ENCODE measurements at places on chromosomes 2 and 18.

DNA sequence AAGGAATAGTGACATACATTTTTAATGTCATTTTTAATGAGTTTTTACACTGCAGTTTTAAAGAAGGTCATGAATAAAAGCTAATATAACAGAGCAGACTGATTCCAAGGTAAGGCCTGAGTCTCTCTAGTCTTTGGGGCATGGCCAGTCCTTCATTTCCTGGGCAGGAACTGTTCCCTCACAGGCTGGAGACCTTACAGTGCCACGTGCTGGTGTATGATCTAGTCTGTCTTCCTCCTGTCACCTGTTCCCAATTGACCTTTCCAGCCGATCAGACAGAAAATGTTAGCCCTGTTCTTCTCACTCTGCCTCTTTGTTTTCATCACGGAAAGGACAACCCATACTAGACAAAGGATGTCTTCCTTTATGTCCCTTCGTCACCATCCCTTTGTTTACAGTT, 33.6 kb downstream of the ZCCHC2 start:
- DNase-seq = no peak

DNA sequence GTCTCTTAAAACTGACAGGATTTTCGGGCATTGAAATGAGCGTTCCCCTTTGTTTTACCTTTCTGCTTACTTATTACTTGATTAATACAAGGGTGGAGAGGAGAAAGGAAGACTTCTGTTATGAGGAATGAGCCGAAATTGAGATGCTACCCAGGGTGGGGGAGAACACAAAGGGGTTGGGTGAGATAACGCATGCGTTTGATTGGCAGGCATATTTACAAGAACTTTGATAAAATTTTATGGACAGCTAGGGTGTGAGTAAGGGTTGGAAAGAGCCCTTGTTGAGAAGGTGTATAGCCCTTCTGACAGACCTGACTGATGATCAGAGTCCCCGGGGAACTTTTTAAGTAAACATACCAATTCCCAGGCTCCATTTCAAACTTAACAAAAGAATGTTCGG, 1.8 kb downstream of the RNF138 start:
- no peak for DNase-seq

DNA sequence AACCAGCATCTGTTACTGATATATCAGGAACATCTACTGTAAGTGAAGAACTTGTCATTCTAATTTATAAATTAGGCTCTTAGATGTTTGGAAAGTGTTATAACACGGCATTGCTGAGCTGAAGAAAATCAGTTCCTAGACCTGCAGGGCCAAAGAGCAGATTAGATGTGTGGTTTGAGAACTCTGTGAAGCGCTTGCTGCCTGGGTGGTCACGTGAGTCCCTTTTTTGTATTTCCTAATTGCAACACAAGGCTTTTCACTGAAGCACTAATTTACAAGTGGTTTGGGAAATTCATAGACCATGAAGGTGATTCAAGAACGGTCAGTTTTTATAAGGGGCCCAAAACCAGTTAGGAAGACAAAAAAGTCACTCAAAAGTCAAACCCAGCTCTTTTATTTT, 106.9 kb upstream of the SP3 start:
- DNase-seq = no peak

DNA sequence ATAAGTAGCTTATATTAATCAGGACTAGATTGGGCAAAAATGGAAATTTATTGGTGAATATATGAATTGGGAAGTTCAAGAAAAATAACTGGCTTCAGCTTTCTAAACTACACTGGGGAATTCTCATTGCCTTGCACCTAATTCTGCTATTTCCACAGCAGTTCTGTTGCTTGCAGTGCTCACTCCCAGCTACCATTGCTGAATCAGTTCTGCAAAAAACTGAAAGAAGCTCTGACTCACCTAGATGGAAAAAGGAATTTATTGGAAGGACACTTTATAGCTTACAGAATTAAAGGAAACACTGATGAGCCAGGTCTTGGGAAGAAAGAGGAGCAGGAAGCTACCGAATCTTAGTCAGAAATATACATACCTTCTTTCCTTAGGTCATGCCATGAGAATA, 60.3 kb upstream of the ACVR1 start:
- DNase-seq = no peak

DNA sequence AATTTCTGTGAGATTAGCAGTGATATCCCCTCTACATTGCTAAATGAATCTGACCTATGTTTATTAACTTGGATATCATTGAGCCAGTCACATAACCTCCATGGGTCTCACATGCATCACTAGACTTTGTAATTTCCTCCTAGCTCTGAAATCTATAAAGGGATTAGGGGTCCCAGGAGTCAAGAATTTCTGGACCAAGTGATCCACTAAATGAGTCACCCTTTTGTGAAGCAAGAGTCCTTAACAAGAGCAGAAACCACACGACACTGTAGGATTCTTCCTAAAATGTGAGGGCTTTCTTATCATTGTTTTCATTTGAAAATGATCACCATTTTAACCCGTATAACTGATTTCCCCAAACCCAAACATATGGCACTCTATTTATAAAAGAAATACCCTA, 90.3 kb downstream of the DHRS9 start:
- DNase-seq = no peak

DNA sequence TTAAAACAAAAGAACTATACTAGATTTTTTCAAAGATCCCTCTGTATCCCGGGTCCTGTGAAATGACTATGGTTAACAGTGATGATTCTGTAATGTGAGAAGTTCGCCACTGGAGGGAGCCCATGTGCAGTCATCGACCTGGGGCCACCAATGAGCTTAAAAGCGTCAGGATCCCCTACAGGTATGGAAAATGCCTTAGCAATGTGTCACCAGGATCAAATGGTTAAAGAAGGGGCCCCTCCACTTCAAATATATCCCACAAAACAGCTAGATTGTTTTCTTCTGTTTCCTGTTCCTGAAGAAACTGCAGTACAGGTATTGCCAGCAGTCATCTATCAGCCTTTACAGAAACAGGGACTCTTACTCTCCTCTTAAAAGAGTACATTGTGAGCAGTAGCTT, 15.3 kb downstream of the CHRNA1 start:
- DNase-seq = peak; percentile 82

DNA sequence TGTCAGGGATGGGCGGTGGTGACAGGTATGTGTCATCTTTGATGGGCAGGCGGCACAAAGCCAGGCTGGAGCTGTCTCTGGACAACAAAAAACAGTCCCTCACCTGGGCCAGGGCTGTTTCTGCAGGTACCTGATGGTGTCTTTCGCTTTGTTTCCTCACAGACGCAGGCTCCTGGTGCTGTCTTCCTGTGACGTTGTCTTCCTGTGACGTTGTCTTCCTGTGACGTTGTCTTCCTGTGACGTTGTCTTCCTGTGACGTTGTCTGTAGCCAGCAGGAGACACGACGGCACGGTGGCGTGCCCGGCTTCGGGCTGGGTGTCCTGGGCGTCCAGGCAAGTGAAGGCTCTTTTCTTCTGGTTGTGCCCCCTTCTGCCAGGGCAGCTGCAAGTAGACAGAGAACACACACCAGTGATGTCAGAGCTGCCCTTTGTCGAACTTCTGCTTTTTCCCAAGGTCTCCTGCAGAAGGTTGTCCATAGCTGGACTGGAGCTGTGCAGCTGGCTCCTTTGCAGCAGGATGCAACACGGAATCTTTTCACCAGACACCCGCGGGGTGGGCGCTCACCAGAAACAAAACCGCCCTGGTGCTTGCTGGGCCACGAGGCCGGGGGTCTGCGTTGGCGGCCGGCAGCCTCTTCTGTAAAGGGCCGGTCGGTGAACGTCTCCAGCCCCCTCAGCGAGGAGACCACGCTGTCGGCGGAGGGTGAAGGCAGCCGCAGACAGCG, 21.1 kb downstream of the GPR35 start:
- no peak for DNase-seq

GRCh38 chr2:42917425-42917927, 125.1 kb upstream of the HAAO start:
- no peak for DNase-seq

GRCh38 chr2:29628108-29628745, 293.2 kb downstream of the ALK start:
- DNase-seq = no peak

- no peak for DNase-seq
These were observed 197.9 kb downstream of the TPGS2 start for GRCh38 chr18:36630917-36631316.

- DNase-seq = peak; percentile 43
These were observed 16.0 kb upstream of the TSPYL6 start for GRCh38 chr2:54271843-54272627.

DNA sequence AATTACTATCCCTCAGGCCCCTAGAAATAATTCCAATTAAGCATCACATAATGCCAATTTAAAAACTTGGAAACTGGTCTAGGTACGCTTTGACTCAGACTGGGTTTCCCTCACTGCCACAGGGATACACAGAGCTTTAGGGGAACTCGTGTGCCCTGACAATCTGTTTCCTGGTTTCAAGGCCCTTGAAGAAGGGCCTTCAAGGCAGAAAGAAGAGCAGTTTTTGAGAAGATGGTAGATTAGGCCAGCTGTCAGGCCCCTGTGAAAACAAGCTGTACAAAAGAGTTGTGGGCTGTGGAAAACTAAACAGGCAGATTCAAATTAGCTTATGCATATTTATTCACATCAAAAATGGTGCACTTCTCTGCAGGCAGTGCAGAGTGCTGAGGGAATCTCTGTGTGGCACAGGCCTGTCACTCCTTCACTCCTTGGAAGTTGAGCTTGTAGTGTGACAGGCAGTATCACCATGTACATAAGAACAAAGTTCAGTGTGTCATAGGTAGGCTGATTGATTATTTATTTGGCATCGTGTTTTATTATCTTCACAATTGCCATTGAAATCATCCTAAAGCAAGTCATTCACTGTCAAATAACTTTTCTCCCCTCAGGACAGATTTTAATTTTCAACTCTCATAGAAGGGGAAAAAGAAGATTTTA, 614.4 kb upstream of the GYPC start:
- DNase-seq = no peak

- DNase-seq = no peak
These were observed 20.6 kb upstream of the DSG4 start for GRCh38 chr18:31356025-31356424.

GRCh38 chr2:185984670-185985069, 246.1 kb downstream of the FSIP2 start:
- DNase-seq = no peak
